ENCODE measurements at places on chromosomes 11 and 22.

DNA sequence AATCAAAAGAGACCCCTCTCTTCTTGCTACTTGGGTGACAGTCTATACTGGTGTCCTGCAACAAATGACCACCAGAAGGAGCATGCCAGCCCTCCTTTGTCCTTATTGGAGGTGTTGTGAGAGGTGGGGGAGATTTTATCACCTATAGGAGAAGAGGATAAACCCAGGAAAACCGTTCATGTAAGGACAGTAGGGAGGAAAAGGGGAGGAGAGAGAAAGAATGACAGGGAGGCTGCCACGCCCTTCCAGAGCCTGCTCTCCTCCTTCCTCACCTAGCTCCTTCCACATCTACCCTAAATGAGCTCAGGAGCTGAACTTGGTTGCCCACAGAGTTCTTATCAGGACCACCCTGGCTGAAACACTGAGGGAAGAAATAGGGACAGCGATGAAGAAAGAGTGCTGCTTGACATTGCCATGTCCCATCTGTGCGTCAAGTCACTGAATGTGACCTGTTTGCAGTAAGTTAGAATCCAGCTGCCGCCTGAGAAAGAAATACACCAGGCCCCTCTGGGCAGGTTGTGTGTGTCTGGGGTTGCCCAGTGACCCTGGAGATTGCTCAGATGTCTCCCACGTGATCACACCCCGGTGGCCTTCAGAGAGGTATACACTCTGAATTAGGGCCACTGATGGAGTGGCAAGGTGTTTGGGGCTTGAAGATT is 40.4 kb upstream of the ETS1 start:
- no peak for DNase-seq

GRCh38 chr11:75644370-75644769 is 24.5 kb downstream of the MAP6 start:
- DNase-seq = no peak

DNA sequence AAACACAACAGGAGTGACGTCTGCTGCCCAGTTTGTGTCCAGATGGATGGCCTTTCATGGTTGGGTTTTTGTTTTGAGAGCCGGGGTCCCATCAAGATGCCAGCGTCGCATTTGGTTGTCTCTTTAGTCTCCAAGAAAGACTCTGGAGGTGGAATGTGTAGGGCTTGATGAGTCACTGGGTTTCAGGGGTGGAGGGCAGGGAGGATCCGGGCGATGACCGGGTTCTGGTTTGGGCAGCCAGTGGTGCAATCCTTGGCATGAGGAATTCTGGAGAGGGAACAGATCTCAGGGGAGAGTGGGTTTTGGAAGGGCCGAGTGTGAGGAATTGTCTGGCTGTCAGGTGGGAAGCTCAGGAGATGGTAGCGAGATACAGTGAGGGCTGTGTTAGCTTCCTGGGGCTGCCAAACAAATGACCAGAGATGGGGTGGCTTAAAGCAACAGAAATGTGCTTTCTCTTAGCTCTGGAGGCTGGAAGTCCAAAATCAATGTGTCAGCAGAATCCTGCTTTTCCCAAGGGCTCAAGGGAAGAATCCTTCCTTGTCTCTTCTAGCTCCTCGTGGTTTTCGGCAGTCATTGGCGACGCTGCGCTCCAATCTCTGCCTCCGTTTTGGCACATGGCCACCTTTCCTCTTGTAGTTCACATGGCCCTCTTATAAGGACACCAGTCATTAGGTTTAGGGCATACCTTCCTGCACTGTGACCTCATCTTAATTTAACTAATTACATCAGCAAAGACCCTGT is 26.4 kb upstream of the PPFIA1 start:
- no peak for DNase-seq

- DNase-seq = no peak
These were observed 253.8 kb upstream of the CNTN5 start for GRCh38 chr11:98766903-98767302.

DNA sequence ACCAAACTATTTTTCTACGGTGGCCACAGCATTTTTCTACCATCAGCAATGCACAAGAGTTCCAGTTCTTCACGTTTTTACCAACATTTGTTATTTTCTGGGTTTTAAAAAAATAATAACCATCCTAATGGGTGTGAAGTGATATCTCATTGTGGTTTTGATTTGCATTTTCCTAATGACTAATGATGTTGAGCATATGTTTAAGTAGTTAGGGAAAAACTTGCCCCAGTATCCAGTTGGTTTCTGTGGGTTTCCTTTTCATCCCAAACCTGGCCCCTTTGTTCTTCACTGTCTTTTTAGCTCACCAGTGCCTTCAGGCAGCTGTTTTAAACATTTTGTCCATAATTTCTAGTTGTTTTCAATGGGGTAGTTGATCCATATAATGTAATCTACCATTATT is 14.7 kb upstream of the PTS start:
- no peak for DNase-seq

DNA sequence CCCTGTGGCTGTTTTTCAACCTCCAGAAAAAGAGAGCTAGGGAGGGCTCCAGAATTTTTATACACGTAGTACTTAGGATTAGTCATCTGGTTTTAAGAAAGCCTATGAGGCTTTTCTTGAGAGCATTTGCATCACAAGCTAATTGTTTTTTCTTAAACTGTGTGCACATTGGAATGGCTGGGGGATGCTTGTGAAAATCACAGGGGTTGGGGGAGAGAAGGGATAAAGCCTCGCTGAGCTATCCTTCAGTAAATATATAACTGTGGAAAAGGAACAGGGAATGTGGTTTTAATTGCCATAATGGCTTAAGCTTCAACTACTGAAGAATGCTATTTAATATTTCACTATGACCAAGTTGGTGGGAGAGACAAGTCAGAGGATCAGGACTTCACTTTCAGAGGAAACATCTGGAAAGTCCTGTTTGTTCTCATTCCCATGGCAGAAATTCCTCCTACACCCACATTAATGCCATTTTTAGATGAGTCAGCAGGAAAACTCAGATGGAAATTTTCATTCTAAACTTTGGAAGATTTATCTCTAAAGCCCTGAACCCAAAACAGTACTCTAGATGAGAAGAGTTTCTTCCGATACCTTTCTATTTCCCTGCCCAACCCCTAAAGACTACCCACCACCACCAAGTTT is 591.3 kb downstream of the LRRC4C start:
- DNase-seq = no peak

GRCh38 chr11:112541140-112542046 is 280.7 kb upstream of the PLET1 start:
- no peak for DNase-seq

DNA sequence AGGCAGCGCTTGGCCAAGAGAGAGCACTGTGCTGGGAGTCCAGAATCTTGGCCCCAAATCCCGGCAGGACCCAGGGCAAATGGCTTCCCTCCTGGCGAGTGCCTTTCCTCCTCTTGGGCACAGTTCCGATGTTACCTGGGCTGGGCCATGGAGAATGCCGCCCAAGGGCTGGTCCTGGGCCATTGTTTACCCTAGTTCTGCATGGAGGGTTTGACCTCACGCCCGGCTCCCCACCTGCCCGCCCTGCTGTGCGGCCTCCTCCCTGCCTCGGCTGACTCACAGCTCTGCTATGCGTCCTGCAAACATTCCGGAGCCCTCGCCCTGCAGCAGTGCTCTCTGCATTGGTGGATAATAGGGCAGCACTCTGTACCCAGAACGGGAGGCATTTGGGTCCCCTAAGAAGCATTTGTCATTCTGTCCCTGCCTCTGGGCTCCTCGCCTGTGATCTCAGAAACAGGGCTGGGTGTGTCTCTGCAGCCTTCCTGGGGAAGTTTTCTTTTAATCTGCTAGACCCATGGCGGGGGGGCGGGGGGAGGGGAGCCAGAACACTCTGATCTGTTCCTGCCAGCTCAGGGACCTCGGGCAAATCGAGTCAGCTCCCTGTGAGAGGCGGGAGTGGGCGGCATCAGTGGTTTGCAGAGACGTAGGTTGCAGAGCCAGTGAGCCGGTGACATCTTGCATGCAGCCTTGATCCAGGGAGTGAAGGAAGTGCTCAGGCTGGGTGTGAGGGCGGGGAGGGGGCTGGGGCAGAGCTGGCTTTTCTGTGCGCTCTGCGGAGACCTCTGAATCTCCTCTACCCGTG is 32.9 kb upstream of the SMIM38 start:
- no peak for DNase-seq

GRCh38 chr22:49072996-49073645 is 754.6 kb downstream of the BRD1 start:
- DNase-seq = no peak

DNA sequence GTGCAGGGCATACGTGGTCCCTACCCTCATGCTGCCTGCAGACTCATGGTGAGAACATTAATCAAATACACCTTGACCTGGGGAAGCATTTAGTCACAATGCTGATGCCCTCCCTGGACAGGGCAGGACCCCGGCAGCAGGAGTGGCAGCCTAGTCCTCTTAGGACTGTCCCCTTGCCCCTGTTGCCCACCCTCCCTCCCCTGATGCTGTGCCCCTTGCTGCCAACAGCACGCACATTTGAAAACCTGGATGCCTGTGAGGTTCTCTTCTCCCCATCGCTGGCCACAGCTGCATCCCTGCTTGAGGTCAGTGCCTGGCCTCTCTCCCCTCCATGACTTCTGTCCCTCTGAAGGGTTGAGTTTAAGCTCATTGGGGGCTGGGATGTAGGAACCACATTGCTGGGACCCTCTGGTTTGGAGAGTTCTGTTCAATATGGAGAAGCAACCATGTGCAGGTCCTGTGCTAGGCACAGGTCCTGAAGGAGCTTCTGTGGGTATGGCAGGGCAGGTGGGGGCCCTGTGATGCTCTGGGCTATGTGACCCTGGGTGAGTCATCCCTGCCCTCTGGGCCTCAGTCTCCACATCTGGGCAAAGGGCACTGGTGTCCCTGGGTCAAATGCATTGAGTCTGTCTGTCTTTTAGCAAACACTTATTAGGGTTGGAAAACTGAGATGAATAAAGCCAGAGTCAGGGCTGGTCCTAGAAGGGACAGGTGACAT is 31.3 kb downstream of the MYO7A start:
- DNase-seq = no peak

DNA sequence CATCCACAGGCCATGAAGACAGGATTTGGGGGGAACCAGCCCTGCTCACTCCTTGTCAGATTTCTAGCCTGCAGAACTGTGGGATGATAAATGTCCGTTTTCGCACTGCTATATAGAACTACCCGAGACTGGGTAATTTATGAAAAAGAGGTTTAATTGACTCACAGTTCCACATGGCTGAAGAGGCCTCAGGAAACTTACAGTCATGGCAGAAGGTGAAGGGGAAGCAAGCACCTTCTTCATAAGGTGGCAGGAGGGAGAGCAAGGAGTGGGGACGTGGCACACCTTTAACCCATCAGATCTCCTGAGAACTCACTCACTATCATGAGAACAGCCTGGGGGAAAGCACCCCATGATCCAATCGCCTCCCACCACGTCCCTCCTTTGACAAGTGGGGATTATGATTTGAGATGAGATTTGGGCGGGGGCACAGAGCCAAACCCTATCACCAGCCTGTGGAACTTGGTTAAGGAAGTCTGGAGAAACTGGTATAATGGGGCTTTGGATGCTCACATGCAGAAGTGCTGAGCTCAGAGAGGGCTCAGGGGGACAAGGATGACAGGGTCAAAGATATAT is 50.7 kb downstream of the MYEOV start:
- no peak for DNase-seq

GRCh38 chr11:22554221-22554620 is 71.4 kb downstream of the FANCF start:
- no peak for DNase-seq

GRCh38 chr11:60530454-60531100 is 15.4 kb downstream of the MS4A13 start:
- no peak for DNase-seq

DNA sequence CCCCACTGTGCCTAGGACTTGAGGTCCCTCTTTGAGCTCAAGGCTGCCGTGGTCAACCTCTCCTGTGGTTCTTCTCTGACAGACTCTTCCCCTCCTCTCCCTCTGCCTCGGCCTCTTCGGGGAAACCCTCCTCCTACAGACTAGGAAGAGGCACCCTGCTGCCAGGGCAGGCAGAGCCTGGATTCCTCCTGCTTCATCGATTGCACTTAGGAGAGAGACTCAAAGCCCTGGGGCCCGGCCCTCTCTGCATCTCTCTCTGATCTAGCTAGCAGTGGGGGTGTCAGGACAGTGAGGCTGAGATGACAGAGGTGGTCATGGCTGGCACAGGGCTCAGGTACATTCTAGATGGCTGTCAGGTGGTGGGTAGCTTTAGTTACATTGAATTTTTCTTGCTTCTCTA is 63.6 kb upstream of the EMID1 start:
- DNase-seq = no peak

DNA sequence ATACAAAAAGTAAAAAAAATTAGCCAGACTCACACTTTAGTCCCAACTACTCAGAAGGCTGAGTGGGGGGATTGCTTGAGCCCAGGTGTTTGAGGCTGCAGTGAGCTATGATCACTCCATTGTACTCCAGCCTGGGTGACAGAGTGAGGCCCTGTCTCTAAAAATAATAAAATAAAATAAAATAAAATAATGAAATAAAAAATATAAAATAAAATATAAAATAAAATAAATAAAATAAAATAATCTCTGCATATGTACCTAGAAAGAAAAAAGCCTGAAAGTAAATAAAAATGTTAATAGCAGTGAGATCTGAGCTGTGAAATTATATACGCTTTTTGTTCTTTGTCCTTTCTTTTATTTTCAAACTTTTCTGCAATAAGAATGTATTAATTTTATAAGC is 17.1 kb upstream of the LRP5 start:
- DNase-seq = no peak

DNA sequence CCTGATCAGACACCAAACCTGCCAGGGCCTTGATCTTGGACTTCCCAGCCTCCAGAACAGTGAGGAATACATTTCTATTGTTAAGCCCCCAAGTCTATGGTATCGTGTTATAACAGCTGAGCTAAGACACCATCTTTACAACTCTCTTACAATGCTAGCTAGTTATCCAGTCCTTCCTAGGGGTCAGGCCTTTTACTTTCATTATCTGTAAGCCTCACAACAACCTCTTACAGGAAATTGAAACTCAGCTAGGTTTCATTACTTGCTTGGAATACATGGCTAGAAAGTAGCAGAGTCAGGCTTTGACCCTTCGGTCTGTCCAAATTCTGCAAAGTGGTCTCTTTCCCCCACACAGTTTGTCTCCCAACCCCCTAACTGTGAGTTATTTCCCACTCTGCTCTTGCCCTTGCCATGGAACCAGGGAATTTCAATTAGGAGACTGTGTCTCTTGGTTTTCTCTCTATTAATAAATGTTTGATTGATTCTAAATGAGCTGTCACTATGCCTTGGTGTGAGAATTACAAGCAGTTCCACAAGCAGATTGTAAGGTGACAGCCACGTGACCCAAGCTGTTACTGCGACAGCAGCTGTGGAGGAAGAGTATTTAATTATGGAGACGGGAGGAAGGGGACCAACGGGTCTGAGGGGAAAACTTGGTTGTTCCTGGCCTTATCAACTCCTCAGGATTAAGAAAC is 38.4 kb upstream of the CLMP start:
- no peak for DNase-seq

GRCh38 chr22:20412474-20413216 is 18.7 kb downstream of the ZNF74 start:
- DNase-seq = no peak
